ENCODE measurements at places on chromosomes 12 and 14. TPM values are rescaled to one million over a fixed set of nuclear protein-coding genes. Genes with fewer than 3 reads are reported as not detected.

DNA sequence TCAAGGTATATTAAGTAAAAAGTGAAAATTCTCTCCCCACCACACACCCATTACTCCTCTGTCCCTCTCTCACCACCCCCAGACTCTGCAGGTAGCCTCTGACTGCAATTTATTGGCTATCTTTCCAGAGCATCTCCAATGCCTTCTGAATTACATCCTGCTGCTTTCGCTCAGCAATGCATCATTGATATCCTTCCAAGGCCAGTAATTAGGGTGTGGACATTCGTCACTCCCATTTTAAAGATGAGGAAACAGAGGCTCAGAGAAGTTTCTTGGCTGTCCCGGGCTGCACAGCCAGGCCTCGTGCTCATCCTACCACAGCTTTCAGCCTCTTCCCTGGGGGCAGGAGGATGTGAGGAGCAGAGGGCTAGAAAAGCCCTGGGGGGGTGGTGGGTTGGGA, 23.6 kb upstream of the PGF start:
- DNase-seq = no peak

DNA sequence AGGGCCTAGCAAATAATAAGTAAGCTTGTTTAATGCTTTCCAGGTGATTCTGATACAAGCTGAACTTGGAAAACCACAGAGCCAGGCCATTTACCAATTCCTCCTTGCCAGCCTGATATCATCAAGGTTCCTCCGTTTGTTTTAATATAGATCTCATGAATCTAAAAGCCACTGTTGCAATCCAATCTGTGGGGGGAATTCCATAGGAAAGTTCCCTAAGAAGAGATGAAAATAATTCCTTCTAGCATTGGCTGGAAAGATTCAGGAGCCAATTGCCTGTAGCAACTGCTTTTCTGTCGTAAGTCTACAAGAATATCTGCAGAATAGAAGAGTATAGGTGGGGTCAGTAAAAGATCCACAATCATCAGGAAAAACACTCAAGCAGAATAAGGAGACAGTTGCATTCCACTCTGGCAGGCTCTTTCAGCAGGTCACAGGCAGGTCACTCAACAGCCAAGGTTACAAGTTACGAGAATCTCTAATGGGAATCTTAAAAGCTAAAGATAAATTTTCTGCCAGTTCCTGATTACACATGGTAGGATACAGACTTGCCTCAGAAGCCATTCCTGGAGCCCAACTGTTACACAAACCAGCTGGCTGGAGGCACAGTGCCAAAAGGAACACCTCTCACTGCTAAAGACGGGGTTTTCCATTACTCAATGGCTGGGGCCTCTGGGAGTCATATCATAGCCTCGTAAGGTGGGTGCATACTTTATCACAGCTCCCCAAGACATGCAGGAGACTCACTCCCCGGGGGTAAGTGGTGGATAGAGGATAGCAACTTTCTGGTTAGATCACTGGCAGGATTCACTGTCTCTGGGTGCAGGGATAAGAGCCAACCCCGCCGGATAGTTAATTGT, 43.6 kb downstream of the FGD6 start:
- DNase-seq = peak; percentile 88

TMTC2 gene
- total RNA-seq = 0.57 TPM

CREBL2 gene
- 22.9 TPM for total RNA-seq

DNA sequence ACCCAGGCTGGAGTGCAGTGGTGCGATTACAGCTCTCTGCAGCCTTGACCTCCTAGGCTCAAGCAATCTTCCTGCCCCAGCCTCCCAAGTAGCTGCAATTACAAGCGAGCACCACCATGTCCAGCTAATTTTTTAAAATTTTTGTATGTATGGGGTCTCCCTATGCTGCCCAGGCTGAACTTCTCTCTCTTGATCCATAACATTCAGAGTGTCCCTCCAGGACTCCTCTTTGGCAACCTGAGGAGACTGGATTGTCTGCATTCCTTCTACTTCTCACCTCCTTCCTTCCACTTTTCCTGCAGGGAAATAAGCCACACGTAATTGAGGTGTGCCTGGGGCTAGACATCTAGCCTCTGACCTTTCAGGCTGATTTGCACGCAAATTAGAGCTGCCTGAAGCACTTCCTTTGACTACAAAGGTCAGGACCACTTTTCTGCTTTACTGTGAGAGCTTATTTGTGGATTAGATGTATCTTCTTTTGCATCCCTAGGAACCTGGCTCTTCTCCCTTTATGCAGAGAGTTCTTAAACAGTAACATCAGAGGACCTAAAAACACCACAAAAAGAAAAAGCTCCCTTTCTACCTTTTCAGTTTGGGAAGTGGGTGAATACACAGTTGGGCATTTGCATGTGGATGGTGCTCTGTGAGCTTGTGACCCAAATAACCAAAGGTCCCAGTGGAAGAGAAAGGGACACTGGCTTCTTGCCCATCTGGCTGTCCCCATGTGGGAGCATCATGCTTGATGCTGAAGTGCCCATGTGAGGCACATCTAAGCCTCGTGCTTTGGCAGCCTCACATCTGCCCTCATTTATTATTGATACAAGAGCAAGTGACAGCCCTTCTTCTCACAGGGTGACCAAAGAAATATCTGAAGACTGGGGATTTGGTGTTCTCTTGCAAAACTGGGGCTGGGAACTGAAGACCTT, 33.5 kb downstream of the PYGL start:
- no peak for DNase-seq

DNA sequence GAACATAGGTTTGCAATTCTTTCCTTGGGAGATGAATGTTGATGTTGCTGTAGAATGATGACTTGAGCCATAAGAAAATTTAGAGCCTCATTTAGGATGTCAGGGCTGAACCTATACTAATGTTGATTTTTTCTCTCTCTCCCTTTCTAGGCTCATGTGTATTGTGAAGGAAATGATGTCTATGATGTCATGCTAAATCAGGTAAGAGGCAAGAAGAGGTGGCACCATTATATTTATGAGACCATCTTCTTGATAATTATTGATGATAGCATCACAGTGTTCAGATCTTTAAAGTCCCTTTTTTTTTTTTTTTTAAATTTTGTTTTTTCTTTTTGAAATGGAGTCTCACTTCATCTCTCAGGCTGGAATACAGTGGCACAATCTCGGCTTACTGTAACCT, 3.3 kb downstream of the PARP2 start:
- DNase-seq = no peak

GRCh38 chr12:2082321-2082720, 29.5 kb downstream of the CACNA1C start:
- DNase-seq = no peak

CCDC60 gene
- not detected for total RNA-seq

GRCh38 chr12:85322715-85323114, 42.7 kb downstream of the ALX1 start:
- no peak for DNase-seq

DNA sequence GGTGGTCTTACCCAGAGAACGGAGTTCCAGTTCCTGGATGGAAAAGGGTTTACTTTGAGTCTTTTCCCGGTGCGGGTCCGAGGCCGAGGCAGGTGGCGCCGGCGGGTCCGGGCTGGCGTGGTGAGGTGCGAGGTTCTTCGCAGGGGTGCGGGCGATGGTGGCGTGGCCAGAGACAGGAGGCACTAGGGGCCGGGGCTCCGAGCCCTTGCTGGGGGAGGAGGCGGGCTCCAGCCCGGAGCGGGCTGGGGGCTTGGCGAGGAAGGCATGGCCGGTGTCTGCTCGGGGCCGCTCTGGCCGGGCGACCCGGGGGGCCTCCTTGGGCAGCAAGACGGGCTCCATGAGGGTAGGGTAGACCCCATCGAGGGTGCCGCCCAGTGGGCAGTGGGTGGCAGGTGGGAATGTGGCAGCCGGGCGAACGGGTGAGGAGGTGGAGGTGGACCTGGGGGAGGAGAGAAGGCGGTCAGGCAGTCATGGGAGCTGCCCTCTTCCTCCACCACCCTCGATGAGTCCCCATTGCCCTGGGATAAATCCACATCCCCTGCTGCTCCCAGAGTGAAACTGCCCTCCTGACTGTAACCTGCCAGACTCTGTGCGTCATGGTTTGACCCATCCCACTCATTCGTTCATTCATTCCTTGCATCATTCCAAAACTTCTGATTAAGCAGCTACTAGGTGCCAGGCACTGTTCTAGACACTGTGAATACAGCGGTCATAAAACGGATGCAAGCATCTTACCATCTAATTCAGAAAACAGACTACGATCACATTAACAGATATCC, 42.0 kb downstream of the RFLNA start:
- no peak for DNase-seq

GRCh38 chr12:132841151-132841550, 12.5 kb upstream of the GOLGA3 start:
- no peak for DNase-seq

BIN2 gene
- total RNA-seq = not detected

GRCh38 chr14:84401631-84402030, 1128.3 kb upstream of the FLRT2 start:
- DNase-seq = no peak

DNA sequence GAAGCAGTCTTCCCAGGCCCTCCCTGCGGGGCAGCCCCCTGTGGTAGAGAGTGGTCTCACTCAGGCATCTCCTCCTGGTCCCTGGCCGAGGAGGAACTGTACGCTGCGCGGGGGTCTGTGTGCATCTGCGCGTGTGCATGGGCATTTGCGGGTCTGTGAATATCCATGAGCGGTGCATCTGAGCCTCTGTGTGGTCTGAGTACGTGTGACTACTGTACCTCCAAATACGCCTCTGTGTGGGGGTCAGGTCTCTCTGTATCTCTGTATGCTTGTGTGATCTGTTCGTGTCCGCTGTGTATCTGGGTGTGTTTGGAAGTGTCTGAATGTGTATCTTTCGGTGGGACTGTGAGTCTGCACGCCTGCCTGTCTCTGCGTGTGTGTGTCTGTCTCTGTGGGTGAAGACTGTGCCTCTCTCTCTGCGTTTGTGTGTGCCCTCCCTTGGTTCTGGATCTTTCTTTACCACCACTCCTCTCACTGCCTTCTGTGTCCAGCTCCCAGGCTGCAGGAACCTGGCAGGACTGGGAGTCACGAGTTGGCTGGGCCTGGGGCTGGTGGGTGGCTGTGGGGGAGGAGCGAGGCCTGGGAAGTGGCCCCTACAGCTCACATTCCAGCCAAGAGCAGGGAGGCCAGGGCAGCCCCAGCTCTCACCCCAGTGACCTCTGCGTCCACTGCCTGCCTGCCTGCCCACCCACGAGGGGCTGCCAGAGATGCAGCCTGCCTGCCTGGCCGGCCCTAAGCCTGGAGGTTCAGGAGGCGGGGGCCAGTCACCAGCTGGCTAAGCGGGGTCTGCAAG, 1.1 kb upstream of the PGF start:
- DNase-seq = no peak

PPP1R1A gene
- not detected for total RNA-seq

DNA sequence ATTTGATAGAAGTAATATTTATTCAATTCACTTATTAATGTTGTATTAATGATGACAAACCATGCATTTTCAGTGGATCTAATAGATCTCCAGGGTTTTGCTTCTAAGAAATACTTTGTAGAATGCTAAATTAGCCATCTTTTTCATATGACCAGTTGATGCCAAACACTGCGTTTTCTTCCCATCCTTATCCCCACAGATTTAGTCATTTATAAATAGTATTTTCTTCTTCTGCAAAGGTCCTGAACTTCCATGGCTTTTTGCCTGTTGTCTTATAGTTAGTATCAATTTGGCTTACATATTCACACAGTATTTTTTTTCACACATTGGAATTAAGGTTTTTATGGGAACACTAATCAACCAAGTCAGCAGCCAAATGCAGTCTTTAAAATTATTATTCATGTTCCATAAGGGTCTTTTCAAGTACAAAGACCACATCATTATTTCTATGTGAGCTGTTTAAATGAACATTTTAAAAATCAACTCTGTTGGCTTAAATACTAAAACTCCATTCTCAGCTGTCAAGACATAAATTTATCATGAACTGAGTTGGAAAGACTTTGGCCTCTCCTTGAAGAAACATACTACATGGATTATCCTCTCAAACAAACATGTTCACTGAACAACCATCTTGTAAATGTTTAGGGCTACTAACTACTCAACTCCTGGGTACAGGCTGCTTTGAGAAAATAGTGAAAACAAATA, 1278.4 kb upstream of the FLRT2 start:
- DNase-seq = no peak

DNA sequence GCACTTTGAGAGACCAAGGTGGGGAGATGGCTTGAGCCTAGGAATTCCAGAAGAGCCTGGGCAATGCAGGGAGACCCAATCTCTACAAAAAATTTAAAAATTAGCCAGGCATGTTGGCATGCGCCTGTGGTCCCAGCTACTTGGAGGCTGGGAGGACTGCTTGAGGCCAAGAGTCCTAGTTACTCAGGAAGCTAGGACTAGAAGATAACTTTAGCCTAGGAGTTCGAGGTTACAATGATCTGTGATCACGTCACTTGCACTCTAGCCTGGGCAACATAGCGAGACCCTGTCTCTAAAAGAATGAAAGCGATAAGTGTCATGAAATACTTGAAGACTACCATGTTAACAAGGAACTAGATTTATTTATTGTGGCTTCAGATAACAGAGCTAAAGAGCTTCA, 3.5 kb downstream of the ATF7 start:
- DNase-seq = no peak

NDRG2 gene
- 2.2 TPM for total RNA-seq

DNA sequence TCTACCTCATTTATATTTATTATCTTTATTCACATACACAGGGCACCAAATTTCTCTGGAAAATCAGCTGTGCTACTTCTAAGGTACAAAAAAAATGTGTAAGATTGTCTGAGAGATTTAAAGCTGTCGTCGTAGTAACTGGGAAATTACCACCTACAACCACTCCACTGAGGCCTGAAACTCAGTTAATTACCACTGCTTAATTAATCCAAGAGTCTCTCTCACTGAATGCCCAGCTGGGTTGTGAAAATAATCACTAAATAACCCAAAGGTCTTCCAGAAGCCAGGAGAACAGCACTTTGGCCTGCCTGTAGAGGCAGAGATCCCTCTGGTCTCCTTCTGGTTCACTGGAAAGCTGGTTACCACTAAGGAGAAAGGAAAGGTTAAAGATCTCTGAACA, 207.2 kb upstream of the TMPO start:
- no peak for DNase-seq

SLC10A1 gene
- total RNA-seq = not detected

ZFHX2 gene
- 0.05 TPM for total RNA-seq

DNA sequence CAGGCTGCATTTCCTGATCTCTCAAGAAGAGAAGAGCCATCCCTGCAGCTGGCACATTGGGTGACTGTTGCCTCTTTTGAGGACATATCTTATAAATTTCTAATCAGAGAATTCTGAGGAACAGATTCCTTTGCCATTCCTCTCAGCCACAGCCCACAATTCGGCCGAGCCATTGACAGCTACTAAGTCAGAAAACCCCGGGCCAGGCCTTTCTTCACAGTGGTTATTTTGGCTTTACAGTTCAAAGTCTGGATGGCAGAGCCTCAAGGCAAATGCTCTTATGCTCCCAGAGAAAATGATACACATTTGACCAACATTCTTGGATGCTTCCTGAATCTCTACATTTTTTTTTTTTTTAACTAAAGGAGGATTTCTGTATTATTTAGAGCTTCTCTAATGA, 138.4 kb upstream of the FRMD6 start:
- DNase-seq = peak; percentile 89

- no peak for DNase-seq
Observed at GRCh38 chr12:25659621-25660020, 106.5 kb upstream of the LMNTD1 start.
